ENCODE measurements at places on chromosomes 12 and 14.
A peak's percentile ranks its signal among the peaks of the same experiment; 100 is the strongest.

DNA sequence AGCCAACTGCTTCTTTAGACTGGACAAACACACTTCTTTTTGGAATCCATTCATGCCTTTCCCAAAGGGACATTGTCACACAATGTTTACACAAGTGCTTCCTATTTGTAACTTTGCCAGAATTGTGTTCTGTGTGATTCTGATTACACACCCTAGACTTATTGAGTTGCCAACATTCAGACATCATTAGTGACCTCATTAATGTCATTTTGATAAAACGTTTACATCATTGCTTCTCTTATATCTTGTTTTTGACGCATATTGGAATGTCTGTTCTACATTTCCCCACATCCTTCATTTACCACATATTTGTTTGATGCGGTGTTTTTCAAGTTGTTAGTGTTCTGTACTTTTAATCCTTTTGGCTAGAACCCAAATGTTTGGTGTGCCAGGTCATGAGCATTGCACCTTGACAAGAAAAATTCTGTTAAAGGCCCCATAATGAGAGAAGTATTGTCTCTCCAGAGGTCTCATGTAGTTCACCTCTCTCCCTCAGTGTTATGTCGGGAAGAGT lies 305.5 kb downstream of the AEBP2 start:
- no peak for DNase-seq

DNA sequence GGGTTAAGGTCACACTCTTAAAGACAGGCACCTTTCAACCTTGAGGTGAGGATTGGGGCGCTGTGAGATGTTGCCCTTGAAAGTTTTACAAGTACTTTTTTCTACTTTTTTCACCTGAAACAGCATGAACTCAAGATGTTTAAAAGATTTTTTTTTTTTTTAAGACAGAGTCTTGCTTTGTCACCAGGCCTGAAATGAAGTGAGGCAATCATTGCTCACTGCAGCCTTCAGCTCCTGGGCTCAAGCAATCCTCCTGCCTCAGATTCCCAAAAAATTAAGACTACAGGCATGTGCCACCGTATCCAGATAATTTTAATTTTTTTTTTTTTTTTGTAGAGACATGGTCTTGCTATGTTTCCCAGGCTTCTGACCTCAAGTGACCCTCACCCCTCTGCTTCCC lies 243.9 kb downstream of the DIO2 start:
- no peak for DNase-seq

- DNase-seq = peak; percentile 76
These were observed 13.0 kb upstream of the TMED2 start for GRCh38 chr12:123571343-123571813.

DNA sequence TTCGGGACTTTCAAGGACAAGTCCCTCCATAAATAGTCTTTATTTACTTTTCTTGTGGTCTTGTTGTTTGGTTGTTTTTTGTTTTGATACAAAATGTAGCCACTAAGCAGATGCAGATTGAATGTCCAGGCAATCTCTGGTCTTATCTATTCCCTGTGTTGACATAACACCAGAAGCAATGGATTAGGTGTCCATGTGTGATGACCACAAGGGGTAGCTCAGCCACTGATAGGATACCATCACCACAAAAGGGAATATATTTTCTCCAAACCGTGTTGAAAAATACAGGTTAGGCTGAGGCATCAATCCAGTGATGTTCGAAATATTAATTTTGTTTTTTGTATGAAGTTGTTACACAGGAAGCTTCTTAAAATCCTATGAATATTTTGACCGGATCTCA lies 196.3 kb downstream of the EPS8 start:
- no peak for DNase-seq

GRCh38 chr14:70181276-70181675 lies 7.5 kb downstream of the SLC8A3 start:
- DNase-seq = no peak

DNA sequence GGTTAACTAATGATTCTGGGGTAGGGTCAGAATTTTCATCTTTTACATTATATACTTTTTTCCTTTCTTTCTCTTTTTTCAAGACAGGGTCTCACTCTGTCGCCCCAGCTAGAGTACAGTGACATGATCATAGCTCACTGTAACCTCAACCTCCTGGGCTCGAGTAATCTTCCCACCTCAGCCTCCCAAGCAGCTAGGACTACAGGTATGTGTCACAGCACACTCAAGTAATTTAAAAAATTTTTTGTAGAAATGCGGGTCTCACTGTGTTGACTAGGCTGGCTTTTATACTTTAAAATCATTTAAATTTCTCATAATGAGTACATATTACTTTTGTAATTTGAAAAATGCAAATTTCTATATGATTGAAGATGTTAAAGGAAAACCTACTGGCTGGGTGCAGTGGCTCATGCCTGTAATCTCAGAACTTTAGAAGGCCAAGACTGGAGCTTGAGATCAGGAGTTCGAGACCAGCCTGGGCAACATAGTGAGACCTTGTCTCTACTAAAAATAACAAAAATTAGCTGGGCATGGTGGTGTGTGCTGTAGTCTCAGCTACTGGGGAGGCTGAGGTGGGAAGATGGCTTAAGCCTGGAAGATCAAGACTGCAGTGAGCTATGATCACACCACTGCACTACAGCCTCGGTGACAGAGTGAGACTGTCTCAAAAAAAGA lies 25.7 kb downstream of the R3HDM2 start:
- no peak for DNase-seq

- no peak for DNase-seq
These were observed 41.2 kb downstream of the APOBEC1 start for GRCh38 chr12:7624478-7624877.

DNA sequence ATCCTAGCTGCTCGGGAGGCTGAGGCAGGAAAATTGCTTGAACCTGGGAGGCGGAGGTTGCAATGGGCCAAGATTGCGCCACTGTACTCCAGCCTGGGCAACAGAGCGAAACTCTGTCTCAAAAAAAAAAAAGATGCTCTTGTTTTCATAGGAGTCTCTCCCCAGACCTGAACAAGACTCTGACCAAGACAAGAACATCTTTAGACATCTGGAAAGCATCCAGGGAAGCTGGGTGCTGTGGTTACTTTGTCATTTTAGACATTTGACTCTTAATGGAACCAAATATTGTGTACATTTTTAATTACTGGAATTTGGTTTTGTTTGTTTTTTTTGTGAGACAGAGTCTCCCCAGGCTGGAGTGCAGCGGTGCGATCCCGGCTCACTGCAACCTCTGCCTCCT lies 21.1 kb upstream of the ATF1 start:
- DNase-seq = no peak

DNA sequence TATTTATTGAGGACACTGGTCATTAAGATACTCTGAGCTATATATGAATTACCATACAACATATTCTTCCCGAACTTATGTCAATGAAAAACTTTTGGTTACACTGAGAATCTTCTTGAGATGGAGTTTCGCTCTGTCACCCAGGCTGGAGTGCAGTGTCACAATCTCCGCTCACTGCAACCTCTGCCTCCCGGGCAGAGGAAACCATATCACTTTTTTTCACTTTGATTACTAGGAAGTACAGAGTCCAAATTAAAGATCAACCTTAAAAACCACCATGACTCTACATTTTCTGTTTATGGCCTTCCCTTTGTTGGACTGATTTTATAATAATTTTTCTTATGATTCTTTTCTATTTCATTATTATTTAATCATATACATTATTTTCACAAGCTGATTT lies 336.5 kb downstream of the FSCB start:
- no peak for DNase-seq

- no peak for DNase-seq
These were observed at the start of gene KLRC1 for GRCh38 chr12:10453156-10453555. KLRC1 (minus strand) TSS chr12:10453377; CDS start chr12:10451156, 2,221 bp downstream.

GRCh38 chr12:111121840-111122239 lies 201.5 kb upstream of the MYL2 start:
- DNase-seq = no peak

GRCh38 chr12:69423037-69423905 lies 46.9 kb upstream of the FRS2 start:
- no peak for DNase-seq

DNA sequence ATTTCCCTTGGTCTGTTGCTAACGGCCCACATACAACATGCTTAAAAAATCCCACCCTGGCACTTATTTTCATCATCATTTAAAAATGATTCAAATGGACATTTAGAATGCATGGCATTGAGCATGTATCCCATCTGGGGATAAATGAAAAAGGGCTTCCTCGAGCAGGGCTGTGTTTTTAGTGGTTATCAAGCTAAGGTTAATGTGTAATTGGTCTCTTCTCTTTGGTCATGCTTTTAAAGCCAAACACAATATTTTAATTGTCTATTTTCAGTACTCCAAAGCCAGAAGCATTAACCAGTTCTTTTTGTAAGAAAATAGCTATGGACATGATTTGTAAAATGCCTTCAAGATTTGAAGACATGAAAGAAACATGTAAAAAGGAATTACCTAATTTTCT lies 1.9 kb upstream of the TRHDE start:
- DNase-seq = no peak

DNA sequence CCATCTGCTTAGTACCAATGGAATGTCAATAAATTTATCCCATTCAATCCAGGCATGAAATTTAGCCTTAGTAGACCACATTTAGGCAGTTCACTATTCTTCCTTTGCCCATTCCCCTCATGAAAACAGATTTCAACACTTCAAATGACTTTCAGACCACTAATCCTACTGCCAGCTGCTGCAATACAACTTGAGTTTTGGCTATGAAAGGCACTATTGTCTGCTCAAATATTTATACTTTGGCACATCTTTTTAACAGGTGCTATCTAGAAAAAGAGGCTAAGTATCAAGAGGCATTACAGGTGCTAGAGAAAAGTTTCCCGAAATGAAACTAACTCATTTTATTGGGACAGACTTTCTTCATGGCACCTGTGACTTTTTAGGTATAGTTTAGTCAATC lies 499.8 kb downstream of the C12orf50 start:
- DNase-seq = no peak

DNA sequence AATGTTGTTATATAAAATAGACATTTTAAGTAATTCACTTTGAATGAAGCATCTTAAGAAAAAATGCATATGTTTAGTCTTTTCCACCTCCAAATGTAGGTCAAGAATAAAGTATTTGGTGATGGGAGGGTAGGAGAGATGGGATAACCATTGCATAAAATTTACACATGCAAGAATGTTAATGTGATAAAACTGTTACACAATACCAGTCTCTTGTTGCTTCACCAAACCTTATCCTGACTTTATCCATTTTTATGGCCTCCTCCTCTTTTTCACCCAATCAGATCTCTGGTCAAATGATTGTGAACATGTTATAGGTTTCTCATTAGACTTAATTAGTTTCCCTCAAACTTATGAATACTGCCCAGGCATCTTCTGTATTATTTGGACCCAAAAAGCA lies 994.5 kb upstream of the FLRT2 start:
- no peak for DNase-seq

- DNase-seq = no peak
These were observed 1103.4 kb downstream of the LRFN5 start for GRCh38 chr14:42710071-42710470.

DNA sequence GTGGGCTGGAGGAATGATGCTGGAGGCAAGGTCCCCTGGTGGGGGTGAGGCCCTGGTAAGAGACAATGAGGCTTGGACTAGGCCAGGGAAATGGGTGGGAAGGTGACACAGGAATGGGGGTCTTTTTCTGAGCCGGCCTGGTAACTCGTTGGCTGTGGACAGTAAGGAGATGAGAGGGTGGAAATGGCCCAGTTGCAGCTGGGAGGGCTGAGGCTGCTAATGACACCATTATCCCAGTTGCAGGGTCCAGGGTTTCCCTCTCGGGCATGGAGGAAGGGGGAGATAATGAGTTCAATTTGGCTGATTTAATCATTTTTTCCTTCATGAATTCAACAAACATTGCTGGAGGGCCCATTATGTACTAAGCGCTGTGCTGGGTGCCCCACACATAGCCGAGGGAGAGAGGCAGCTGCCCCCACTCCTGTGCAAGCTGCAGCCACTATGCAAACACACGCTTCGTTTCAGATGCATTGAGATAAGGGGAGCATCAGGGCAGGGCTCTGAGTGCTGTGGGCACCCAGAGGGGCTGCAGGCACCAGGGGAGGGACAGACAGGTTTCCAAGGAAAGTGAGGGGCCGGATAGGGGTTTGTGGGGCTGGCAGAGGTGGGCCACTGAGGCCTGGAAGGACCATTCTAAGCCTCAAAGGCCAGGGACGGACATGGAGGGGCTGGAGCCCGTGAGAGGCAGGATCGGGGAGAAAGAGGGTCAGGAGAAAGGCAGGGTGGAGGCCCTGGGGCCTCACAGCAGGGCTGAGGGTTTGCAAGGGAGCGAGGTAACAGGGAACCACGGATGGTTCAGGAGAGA lies 43.2 kb upstream of the MEG3 start:
- DNase-seq = peak; percentile 50

DNA sequence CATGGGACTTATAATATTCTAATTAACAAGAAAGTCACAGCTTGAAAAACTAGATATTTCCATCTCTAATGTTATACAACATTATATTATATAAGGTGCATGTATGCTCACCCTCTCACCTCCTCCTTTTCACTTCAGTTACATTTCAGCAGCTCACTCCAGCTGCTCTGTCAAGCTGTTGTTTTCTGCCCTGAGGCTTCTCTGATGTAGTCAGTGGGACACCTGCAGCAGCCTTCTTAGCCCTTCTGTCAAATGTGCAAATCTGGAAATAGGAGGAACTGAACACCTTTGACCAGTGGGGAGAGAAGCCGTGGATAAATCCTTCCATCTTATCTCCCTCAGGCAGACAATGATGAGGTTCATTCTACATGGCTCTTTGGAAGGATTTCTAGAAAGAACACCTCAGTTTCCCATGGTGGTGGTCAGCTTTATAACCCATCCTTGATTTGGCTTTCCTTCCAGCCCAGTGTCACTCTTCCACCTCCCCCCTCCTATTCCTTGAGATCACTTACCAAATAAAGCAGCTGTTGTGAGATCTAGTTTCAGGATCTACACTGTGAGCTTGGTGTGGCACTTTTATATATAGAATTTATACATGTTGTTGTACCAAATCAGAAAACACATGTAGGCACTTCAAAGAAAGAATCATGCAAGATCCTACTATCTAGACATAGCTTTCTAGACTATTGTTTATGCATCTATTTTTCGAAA lies 79.6 kb upstream of the STK38L start:
- no peak for DNase-seq

DNA sequence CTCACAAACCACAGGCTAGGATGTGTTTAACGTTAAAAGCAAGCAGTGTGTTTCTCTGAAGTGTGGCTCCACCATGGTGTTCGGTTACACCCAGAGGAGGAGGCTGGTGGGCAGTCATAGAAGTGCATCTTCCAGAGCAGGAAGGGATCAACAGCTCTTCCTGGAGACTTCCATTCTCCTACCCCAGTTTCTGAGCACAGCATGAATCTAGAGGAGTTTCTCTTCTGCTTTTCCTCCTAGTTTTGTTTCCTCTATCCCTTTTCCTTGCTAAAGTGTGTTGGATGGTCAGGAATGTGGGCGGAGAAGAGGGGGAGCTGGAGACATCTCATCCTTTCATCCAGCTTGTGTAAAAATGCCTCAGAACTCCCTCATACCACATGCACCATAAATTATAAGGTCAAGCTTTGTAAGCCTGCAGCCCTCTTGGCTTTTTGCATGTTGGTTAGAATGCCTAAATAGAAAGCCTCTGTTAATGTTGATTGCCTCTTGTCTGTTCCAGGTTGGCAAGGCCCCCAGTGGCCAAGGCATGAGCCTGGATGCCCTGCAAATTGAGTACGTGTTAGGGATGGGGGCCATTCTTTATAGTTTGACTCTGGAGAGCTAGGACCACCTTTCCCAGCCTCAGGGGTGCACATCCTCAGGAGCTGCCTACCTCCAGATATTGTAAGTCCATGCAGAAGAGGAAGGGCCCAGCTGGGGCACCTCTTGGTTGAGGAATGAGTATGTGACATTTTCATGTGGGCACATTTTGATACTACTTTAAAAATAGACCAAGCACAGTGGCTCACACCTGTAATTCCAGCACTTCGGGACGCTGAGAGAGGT lies 4.0 kb upstream of the CKAP4 start:
- no peak for DNase-seq

- no peak for DNase-seq
These were observed 34.7 kb upstream of the FZD10 start for GRCh38 chr12:130127532-130127911.

All from ascending aorta (tissue), 2 donors.